DMS79 treated with DMSO at 0.1 percent for 48 hours (cell line): ENCODE measurements at places on chromosomes 11 and 22.

DNA sequence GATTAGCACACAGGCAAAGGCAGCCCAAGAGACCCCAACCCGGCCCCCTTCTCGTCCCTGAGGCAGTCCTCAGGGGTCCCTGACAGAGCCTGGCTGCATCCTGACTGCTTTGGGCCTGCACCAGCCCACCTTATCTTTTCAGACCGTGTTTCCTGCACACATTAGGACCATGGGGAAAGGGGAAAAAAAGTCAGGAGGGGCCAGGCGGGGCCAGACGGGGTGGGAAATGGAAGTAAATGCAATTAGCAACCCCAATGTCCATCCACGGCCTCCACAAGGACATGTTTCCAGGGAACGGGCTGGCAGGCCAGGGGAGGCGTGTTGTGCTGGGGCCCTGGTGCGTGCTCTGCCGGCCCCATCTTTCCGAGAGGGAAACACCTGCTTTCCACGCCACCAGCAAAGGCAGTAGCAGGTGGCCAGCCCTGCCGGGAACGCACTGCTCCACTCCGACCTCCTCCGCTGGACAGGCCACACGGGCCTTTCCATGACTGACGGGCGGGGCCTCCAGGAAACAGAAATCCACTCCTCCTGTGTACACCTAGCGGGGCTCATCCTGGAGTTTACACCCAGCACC lies 7.4 kb downstream of the EHD1 start:
- no peak for DNase-seq

DNA sequence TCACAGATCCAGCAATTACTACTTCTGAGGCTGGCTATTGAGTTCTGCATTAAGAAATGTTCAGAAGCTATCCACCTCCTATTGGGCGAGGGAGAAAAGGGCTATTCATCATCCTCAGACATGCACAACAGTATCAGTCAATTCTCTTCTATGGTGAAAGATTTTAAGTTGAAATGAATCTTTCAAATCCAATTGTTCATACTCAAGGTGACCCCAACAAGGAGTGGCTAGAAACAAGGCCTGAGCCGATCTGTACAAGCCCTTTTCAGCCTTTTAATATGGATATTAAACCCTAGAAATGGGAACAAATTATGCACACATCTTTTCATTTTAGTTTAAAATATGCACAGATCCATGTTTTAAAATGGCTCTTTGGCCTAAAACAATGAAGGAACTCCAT lies 303.5 kb upstream of the PITPNB start:
- DNase-seq, result no peak

DNA sequence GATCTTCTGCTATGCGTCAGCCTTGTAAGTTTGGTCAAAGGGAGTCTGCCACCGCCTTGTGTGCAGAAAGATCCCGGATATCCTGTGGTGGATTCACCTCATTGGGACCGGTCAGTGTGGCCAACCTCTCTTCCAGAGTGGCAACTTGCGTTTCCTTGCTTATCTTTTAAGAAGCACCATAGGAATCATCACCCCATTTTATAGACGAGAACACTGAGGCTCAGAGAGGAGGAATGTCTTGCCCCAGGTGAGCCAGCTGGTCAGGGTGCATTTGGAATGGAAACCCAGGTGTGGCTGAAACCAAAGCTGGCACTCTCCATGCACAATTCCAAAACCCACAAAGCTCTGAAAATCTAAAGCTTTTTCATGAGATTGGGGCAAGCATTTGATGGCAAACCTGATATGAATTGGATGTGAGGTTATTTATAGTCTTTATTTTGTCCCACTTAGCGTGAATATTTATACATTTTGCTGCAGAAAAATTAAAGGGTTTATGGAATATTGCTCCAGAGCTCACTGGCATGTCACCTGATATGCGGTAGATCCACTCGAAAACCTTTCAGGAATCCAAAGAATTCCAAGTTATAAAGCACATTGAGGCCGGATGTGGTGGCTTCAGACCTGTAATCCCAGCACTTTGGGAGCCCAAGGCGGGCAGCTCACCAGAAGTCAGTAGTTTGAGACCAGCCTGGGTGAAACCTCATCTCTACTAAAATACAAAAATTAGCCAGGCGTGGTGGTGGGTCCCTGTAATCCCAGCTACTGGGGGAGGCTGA lies 12.1 kb upstream of the EIF3D start:
- no peak for DNase-seq

- no peak for DNase-seq
Observed at GRCh38 chr22:43449205-43449830, 37.5 kb downstream of the MPPED1 start.

- DNase-seq, result no peak
Observed at GRCh38 chr11:86219311-86220193, 25.0 kb upstream of the EED start.

DNA sequence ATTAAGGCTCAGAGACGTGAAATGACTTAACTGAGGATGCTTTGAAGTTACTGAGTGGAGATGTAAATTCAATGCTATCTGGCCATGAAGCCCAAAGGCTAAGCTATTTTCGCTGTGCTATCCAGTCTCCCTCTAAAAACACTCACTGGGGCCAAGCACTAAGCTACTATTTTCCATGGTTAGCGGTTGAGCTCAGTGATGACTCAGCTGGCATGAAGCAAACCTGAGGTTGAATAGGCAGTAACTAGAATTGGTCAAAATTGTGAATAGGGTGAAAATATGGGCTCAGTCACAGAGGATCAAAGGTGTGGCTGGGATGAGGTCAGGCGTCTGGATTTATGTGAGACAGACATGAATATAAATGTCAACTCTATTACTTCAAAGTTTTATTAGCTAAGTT lies 564.2 kb upstream of the KIRREL3 start:
- DNase-seq, result no peak

DNA sequence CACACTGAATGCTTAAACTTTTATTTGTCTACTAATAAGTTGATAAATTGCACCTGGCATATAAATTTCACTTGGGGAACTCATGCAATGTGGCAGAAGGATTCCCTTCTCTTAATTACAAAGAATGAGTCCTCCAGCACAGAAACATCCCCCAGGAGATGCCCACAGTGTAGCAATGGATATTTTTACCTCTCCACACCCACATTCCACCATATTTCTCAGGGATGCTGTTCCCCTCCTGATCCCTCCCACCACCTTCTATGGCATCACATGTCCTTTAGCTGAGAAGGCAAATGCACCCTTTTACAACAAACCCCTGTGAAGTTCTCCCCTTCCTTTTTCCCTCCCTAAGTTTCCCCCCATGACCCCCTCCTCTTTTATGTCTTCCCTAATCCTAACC lies 56.1 kb upstream of the UBASH3B start:
- DNase-seq, result no peak

GRCh38 chr11:71190551-71190950 lies 61.8 kb downstream of the SHANK2 start:
- DNase-seq, result no peak

DNA sequence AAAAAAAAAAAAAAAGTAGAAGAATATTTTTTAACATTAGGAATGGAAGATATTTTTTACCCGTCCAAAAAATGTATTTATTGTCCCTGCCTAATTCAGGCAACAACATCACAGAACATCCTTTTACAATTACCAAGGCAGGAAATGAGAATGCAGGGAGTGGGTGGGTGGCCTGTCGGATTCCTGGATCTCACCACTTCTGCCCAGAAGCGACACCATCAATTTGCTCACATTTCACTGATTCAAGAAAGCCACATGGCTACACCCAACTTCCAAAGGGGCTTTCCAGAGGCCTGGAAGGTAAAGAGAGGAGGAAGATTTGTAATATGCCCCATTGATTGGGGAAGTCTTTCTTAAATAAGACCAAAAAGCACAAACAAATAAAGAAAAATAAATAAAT lies 93.8 kb upstream of the CLPB start:
- DNase-seq, result no peak

DNA sequence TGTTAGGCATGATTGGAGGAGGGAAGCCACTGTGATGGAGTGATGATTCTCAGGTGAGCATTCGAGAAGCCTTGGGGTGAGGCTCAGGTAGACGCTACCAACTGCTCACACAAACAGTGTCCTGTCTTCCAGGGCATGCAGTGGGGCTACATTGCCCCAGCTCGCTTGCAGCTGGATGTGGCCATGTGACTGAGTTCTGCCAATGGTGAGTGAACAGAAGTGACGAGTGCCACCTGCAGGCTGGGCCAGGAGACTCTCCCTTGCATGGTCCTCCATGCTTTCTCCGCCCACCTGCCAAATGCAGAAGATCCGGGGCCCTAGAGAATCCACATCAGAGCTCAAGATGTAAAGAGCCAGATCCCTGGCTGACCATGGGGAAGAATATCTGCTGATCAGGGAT lies 195.9 kb downstream of the BCR start:
- DNase-seq, result no peak

DNA sequence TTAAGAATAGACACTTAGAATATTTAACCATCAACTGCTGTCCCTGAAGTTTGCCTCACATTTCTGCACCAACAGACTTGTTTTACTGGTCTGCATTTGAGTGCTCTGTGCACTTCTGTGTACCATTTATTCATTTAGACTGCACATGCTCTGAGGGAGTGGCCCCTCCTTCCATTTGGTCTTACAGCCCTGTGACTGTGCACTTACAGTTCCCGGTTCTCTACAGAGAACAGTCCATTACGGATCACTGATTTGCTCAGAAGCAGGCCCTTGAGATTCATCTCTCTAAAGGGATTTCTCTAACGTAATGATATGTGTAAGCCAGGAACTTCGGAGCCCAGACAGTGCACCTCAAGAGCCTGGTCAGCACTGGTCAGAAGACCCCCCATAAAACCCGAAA lies 247.3 kb upstream of the BLID start:
- peak; percentile 13 for DNase-seq

DNA sequence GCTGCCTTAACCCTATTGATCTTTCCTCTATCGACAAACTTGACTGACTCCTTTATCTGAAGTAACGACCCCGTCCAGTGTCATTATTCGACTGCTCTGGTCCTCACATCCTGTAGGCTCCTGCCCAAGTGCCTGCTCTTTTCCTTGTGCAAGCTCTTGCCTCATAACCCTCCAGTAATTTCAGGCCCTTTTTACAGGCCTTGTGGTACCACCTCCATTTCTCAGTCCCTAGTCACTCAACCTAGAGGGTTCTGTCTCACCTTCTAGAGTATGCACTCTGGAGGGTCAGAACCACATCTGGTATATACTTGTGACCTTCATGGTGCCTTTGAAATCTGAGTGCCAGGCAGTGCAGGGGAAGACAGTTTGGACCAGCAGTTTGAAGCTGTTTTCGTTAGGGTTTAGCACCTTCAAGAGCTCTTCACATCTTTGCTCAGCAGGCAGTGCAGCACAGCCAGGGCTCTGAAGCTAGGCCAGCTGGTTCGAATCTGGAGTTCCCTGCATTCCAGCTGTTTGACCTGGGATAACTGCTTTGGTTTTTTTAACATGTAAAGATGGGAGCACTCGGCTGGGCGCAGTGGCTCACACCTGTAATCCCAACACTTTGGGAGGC lies 11.2 kb downstream of the SNRPD3 start:
- DNase-seq, result peak; percentile 75

- no peak for DNase-seq
Observed at GRCh38 chr11:36452236-36452940, 57.7 kb downstream of the TRAF6 start.

GRCh38 chr11:110948112-110948511 lies 235.9 kb upstream of the ARHGAP20 start:
- DNase-seq, result no peak

DNA sequence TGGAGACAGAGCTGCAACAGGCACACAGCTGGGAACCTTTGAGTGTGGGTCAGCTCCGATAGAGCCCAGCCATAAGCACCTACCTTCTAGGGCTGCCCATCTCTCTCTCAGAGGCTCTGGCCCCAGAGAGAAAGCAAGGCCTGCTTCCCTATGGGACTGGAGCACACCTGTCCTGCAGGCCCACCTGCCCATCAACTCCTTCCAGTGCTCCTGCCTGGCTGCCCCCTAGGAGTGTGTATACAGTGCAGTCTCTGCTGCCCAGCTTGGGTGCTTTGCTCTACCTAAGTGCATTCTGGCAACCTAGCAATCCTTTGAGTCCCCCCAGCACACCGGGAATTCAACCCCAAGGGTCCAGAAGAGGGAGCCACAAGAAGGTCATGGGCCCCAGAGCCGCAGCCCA lies 21.0 kb downstream of the OR8G5 start:
- no peak for DNase-seq

- DNase-seq, result no peak
Observed at GRCh38 chr22:40904101-40904500, 42.2 kb upstream of the DNAJB7 start.

- DNase-seq, result no peak
Observed at GRCh38 chr22:26857169-26857568, 199.8 kb downstream of the MIAT start.

GRCh38 chr11:114159320-114159719 lies 99.8 kb downstream of the ZBTB16 start:
- DNase-seq, result no peak

DNA sequence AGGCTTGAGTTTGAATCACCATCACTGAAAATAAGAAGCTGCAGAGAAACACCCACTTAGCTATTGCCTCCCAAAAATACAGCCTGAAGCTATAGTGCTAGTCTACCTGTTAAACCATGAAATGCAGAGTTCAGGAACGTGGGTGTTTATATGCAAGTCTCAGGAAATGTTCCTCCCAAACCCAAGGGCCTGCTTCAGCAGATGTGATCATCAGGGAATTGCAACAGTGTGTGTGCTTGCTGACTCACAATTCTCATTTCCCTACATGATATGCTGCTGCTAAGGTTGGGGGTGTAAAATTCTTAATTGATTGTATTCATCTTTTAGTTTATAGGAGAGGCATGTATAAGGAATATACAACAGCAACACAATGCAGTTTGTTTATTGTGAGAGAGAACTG lies 49.6 kb downstream of the NUP98 start:
- DNase-seq, result no peak

- peak; percentile 15 for DNase-seq
Observed at GRCh38 chr22:46537946-46538813, 760 bp upstream of the CELSR1 start.

DNA sequence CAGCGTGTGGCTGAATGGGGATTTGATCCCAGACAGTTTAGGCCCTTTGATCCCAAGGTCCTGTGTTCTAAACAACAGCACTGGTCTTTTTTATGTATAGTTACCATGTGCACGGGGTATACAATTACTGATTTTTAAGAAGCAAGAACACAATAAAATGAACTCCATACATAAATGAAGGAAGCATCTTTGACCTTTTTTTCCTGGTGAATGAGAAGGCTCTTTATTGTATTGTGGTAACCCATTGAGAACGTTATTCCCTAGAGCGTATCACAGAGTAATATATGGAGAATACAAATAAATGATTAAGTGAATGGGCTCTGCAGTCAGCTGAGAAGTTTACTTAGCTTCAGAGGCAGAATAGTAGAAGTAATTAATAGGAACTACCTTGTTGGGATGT lies 563.6 kb downstream of the NTM start:
- no peak for DNase-seq

GRCh38 chr11:2677127-2677526 lies 22.7 kb downstream of the KCNQ1OT1 start:
- no peak for DNase-seq

GRCh38 chr22:12697441-12697840 lies 2830.6 kb upstream of the OR11H1 start:
- no peak for DNase-seq

DNA sequence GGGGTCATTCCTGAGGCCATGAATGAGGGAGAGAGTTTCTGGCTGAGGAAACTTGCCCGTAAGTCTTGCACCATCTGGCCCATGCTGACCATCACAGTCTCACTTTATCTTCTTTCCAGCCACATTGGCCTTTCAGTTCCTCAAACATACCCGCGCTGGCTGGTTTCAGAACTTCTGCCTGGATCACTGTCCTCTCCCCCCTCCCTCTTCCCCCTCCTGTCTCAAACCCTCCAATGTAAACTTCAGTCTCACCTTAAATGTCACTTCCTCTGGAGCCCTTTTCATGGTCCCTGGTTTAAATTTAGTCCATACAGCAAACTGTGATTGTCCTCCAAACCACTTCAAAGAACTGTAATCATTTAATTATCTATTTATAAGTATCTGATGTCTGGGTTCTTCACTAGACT lies 3.7 kb upstream of the TMEM109 start:
- no peak for DNase-seq
